ENCODE measurements at places on chromosomes 7 and 10.

DNA sequence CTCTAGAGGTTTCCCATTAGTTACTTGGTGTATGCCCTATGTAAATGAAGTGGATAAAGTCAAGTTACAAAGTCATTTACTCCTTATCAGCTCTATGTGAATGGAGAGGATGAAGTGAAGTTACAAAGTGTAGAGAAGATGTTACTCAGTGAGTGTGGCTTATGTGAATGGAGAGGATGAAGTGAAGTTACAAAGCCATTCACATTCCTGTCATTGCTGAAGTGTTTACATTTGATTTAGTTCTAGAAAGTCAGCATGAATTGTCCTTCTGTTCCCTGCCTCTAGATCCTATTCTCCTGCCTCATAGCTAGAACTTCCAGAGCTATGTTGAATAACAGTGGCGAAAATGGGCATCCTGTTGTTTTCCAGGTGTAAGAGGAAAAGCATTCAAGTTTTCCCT lies 880.1 kb downstream of the DNAJB9 start:
- no peak for DNase-seq

DNA sequence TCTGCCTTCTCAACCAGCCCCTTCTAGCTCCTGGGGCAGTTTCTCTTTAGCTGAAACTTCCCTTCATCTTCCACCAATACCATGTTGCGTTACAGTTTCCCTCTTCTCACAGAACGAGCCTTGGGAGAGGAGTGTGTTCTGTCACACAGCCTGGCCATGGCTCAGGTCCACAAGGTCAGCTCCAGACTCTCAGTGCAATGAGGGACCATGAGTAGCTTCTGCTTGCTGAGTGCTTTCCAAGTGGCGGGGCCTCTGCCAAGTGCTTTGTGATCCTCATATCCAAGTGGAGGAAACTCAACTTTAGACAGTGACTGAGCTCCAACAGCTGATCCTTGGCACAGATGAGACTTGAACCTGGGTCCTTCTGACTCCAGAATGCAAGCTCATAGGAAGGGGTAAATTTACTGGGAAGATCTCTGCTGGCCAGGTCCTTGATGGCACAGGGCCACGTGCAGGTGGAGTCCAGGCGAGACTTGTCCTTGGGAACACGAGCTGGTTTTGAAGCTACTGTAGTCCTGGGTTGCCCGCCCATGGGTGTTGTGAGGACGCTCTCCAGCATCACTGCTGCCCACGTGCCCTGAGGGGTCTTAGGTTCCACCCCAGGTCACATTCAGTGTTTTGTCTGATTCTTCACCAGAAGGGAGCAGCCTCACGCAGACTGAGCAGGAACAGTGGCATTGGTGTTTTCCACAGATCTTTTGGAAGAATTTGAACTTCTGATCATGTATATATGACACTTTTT lies 238.0 kb downstream of the EBF3 start:
- DNase-seq: no peak

- DNase-seq: peak; percentile 50
Measured at GRCh38 chr10:78952686-78953085, 116.1 kb upstream of the ZMIZ1 start.

- no peak for DNase-seq
Measured at GRCh38 chr7:15334536-15335263, 227.1 kb downstream of the AGMO start.

DNA sequence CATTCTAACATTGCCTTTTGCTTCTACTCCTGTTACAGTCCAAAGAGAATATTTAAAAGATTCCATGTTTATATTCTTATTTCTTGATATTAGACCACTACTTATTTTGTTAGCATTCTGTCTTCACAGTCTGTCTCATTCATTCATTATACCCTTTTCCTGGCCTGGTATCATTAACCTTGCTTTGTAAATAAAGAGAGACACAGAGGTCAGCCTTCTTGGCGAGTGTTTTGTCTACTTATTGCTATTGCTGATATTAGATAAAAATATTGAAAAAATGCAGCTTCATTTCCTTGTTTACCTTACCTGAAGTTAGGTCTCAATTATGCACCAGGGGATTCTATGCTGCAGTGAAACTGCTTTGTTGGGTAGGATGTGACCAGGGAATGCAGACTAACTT lies 179.2 kb downstream of the NXPH1 start:
- DNase-seq: no peak

DNA sequence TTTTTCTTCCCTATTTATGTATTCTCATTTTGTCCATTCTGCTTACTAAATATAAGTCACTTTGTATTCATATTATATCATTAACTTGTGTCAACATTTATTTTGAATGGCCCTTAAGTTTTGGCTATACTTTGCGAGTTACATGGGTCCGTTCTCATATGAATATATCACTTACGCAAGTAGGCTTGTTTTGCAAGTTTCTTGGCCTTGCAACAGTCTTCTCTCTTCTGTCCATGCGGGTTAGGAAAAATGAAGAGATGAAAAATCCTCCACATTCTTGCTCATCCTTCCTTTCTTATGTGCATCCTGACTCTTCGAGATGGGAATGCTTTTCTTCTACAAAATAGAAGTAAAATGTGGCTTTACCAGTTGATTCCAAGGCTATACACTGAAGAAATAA lies 82.8 kb downstream of the GPR158 start:
- DNase-seq: no peak

- DNase-seq: no peak
Measured at GRCh38 chr7:132520591-132521280, 55.5 kb downstream of the PLXNA4 start.

DNA sequence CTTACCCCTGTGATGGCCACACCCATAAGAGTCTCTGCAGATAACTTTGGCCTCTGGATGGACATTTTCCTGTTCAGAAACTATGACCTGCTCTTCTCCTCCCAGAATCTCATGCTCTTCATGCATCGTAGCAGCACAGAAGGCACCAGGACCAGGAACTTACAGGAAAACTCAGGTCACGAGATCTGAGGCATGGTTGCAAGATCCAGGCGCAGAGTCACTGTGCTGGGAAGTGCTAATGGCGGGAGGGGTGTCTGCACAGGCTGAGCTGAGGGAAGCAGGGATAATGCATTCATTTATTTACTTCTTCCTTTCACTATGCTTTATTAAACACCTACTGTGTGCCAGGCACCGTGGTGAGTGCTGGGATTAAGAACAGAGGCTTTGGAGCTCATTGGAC lies 48.2 kb upstream of the LOXL4 start:
- DNase-seq: no peak

DNA sequence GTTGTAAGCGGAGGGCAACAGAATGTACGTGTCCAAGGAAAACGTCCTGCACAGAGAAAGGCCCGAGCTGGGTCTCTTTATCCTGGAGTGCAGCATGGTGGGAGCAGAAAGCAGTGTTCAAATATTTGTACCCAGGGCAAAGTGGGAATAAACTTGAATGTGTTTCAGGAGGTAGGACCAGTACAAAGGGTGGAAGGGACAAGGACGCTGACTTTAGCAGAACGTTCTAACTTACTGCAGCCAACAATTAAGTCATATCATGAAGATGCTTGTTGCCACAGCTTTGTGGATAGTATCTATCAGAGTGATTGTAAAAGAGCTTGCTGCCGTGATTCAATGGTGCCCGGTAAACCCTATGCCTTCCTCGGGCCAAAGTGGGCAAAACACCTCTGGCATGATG lies 30.5 kb upstream of the ZC3HAV1L start:
- no peak for DNase-seq

- no peak for DNase-seq
Measured at GRCh38 chr7:300048-300447, 10.1 kb downstream of the FOXL3 start.

DNA sequence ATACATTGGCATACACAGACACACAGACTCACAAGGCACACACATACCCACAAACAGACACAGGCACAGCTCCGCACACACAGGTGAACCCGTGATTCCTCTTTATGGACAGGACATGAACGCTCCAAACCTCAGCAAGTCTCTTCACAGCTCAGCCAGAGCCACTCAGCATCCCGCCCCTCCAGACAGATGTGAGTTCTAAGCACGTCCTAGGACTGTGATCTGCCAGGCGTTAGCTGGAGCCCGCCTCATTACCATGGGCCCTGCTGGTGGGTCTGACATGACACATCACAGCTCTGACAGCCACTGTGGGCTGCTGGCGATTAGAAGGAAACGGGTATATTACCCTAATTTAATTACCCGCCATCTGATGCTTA lies 176.7 kb upstream of the PPP2R2D start:
- DNase-seq: no peak

Data from GOT3 (cell line).